Cardiac fibroblast (primary cell): ENCODE measurements at places on chromosomes 5 and 9.

DNA sequence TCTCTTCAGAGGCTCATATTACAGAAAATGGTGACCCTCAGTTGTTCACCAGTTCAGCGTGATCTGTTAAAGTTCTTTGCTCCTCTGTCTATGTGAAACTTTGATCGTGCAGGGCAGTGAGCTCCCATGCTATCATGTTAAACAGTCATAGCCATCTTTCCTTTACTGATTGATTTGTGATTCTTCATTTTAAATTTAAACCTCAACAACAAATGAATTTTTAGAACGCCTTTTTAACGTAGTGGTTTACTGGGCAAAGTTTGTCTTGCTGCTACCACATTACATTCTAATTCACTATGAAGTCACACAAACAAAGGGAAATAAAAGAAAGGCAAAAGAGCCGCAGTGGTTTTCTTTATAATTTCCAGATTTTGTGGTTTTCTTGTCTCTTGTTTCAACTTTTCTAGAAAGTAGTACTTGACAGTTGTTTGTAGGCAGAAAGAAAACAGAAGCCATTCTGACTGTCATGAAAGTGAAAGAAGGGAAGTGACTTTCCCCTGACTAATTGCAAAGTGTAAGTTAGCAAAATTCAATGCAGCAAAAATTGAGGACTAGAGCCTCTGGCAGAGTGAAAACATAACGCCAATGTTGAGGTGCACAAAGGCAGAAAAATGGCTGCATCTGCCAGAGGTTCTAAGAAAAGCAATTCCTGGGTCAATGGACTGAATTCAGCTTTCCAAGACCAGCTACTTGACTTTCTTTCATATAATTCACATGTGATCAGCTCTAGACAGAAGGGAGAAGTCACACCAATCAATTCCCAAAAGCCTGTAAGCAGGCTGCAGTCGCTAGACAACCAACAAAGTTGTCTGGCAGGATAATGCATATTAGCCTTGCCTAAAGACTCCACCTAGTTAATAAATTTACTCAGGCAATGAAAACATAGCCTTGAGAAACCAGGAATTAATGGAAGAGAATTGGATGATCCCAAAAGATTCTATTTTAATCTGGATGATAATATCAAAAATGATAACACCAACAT lies 7.1 kb upstream of the IFNA6 start:
- no peak for DNase-seq

- no peak for DNase-seq
Measured at GRCh38 chr5:14343376-14343775, 200.2 kb downstream of the TRIO start.

DNA sequence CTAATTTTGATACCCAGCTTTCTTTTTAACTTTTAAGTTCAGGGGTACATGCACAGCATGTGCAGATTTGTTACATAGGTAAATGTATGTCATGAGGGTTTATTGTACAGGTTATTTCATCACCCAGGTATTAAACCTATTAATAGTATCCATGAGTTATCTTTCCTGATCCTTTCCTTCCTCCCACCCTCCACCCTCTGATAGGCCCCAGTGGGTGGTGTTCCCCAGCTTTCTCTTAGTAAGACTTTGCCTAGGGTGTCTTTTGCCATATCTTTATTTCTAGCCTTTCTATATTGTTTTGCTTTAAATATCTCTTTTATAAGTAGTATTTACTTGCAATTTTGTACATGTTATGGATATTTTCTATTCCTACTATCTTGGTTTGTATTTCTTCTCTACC lies 243.7 kb downstream of the SGCD start:
- no peak for DNase-seq

DNA sequence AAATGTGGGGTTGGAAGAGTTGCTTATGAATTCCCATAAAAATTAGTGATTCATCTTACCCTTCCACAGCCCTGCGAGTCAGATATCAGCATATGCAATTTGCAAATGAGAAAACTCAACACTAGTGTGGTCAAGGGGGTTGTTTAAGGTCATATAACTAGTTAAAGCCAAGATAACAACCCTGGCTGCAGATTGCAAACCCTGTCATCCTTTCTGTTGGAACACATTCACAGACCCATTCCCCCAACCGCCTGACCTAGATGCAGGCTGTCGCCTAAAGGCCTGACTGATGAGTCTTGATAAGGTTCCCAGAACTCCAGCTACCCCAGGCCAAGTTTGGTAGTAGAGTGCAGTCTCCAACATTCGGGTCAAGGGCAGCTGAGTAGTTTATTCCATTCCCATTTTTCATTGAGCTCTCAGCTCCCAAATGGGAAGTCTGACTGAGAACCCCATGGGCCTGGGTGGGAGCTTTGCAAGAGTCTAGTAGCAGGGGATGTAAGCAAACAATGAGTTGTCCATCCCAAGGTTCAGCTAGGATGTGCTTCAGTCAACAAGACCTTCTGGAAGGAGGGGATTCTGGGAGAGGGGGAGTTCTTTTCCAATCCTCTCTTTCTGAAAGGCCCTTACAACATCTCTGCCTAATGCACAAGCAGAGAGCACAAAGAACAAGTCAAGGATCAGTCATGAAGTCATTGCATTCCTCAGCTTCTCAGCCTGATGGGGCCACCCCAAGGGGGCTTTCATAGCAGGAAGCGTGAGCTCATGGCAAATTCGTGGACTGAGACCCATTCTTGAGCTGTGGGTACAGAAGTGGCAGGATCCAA lies 40.3 kb downstream of the ADAM19 start:
- peak; percentile 81 for DNase-seq

DNA sequence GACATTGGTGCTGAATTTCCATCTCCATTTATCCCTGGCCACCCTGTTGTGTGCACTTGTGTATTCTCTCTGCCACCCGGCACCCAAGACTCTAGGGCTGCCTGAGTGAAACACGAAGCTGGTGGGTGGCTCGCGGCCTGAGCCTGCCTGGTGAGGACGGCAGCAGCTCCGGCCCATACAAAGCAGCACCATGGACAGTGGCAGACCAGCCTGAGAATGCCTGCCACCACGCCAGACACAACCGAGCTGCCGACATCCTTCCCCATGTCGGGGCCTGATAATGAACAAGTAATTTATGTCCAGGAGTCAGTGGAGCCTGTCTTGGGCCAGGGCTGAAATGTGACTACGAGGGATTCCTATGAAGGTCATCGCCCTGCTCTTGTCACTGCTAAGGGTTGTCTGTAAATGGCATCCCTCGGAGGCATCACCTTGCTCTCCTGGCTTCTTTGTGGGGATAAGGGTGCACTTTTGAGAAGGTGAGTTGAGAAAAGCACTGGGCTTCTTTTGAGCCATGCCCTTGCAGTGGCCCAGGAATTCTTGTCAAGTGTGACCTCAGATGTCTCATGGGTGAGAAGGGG lies 175.7 kb downstream of the MELK start:
- peak; percentile 65 for DNase-seq

DNA sequence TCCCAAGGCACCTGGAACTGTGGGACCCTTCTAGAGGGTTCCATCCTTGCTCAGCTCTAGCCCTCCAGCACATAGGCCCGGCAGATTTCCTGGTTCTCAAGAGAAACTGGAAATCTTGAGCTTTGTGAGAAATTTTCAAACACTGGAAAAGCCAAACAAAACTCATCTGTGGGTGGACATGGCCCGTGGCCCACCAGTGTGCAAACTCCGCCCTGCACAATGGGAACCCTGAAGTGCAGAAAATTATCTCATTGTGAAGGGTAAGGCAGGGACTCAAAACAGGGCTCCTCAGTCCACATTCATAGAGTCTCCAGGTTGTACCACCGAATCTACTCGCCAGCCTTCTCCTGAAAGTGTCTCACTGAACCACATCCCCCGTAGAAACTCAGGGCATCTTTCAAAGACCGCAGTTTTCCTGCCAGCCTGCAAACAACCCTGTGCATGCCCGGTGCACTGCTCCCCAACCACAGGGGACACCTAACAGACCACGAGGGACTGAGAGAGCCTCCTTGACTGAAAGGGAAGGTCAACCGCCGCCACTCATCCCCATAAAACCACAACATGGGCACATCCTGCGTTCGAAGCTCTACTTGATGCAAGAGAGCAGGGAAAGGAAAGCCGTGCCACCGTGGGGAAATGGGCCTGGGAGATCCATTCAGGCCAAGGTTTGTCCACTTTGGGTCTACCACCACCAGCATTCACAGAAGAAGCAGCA lies 18.1 kb downstream of the ADAMTS2 start:
- DNase-seq = no peak

GRCh38 chr5:94240596-94240992 lies 377.8 kb downstream of the KIAA0825 start:
- DNase-seq = no peak

GRCh38 chr9:130320723-130321481 lies 55.3 kb downstream of the HMCN2 start:
- no peak for DNase-seq

DNA sequence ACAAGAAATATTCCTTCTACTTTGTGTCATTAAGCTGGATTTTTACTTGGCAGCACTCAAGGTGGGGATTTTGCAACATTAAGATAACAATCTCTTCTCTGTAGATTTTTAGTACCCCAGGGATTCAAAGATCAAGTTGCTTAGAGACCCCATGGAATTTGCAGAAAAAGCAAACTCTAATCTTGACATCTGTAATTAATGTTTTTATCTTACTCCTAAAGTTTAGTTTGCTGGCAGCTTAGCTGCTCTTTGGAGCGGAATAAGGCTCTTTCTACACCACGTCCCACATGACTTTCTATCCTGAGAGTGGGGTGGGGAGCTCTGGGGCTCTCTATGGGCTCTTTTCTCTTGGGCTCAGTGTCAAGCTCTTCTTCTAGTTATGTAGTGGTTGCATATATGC lies 21.7 kb upstream of the SPDL1 start:
- no peak for DNase-seq

DNA sequence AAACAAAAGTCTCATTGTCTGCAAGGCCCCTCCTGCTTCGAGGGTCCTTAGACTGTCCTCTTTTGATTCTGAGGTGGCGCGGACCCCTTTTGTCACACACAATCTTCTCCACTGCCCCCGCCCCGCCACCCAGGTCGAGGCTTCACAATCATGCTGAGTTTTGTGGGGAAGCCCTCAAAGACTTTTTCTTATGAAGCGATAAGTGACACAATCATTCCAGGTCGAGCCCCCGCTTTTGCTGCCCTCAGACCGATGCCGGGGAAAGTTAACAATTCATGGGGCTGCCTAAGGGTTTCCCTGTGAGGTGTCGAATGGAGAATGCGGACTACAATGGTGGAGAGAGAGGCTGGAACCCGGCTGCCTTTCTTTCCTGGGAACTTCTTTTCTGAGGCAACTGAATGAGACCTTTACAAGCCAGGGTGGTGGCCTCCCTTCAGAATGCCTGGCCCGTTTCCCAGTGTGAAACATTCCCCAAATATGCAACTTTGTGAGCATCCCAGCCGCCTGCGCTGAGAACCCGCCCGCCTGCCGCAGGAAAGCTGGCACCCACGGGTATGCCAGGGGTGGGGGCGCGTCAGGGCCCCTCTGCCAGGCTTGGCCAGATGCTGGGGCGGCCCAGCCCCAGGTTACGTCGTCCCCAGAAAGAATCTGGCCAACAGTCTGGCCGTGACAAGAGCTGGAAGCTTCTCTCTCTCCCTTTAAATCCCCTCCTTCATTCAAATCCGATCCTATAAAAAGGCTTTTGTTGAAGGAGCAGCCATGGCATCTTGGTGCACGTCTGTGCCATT lies 71.9 kb downstream of the MAP1B start:
- peak; percentile 95 for DNase-seq

GRCh38 chr9:133368249-133368881 lies 7.5 kb downstream of the SURF4 start:
- DNase-seq = peak; percentile 25

- DNase-seq = no peak
Measured at GRCh38 chr5:176995122-176995490, 11.5 kb downstream of the UIMC1 start.

DNA sequence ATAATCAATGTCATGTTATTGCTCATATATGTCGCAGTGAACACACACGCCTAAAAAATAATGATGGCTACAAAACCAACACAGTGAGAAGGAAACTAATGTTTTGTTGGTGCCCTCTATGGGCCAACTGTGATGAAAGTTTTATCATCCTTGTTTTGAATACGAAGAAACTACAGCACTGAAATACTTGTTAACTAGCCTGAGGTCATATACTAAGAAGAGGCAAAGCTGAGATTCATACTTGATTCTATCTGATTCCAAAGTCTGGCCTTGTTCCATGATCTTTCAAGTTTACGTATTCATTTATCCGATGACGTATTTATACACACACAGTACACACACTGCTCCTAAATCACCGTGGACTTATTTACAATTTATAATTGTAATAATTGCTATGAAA lies 16.1 kb upstream of the DRD1 start:
- peak; percentile 20 for DNase-seq

- no peak for DNase-seq
Measured at GRCh38 chr5:100311806-100312205, 223.4 kb upstream of the FAM174A start.

GRCh38 chr5:95870105-95870672 lies 47.7 kb upstream of the GLRX start:
- DNase-seq = peak; percentile 47

- DNase-seq = no peak
Measured at GRCh38 chr9:106421772-106422171, 441.2 kb upstream of the ZNF462 start.

- DNase-seq = peak; percentile 48
Measured at GRCh38 chr5:173291722-173292658, 36.2 kb downstream of the STC2 start.

- DNase-seq = no peak
Measured at GRCh38 chr5:98933445-98934072, 4.8 kb upstream of the CHD1 start.

GRCh38 chr9:132006677-132007370 lies 72.8 kb downstream of the MED27 start:
- DNase-seq = peak; percentile 44

DNA sequence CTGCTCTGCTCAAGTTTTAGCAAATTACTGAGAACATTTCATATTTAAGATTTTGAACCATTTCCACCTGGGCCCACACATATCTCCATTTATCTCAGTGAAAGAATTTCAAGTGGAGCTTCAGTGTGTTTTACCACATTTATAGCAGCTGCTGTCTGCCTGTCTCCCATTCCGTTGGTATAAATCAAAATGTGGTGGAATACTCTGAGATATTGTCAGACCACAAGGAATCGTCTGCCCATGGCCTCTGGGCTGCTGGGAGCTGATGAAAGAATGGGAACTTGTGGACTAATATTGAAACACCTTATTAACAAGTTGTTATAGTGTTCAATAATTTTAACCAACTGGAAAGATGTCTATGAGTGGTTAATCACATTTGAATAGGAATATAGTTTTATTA lies 33.3 kb downstream of the MAST4 start:
- no peak for DNase-seq

GRCh38 chr9:28832168-28832770 lies 1259.0 kb upstream of the C9orf72 start:
- no peak for DNase-seq

- peak; percentile 20 for DNase-seq
Measured at GRCh38 chr9:19378164-19378563, 1.9 kb downstream of the RPS6 start.

- no peak for DNase-seq
Measured at GRCh38 chr5:55484531-55484930, 50.2 kb downstream of the PLPP1 start.

- no peak for DNase-seq
Measured at GRCh38 chr5:133859073-133859472, 109.4 kb downstream of the C5orf15 start.

- peak; percentile 38 for DNase-seq
Measured at GRCh38 chr5:143435210-143435657, 31.7 kb upstream of the NR3C1 start.

- no peak for DNase-seq
Measured at GRCh38 chr9:93807166-93808074, 147.7 kb downstream of the BARX1 start.

GRCh38 chr5:143729334-143729946 lies 82.5 kb upstream of the HMHB1 start:
- DNase-seq = no peak
